ENCODE measurements at places on chromosomes 4 and X. TPM values are rescaled to one million over a fixed set of nuclear protein-coding genes. Genes with fewer than 3 reads are reported as not detected.

The USP17L21 gene
- not detected for total RNA-seq

The OSTC gene
- 15.5 TPM for total RNA-seq

The FABP2 gene
- total RNA-seq, result not detected

DNA sequence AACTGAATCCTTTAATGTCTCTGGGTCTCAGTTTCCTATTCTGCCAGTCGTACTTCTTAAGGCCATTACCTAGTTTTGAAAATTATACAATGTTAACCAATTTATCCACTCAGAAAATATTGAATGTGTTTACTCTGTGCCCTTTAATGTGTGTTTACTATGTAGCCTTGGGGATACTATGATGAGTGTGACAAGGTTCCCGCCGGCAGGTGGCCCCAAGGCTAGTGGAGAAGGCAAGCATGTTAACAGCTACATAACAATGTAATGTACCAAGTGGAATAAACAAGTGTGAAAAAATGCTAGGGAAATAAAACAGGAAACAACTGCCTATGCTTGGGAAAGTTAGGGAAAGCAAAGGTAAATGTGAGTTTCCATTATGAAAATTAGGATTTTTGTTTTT, 187.3 kb upstream of the MBNL3 start:
- DNase-seq, result no peak
- no peak overlapping the region for H3K27ac ChIP-seq
- no peak overlapping the region for H3K4me3 ChIP-seq
- no peaks in the 10 kb centered on the region for H3K36me3 ChIP-seq

- H3K27ac ChIP-seq, result no peak overlapping the region
- no peak for DNase-seq
- no peak overlapping the region for H3K4me3 ChIP-seq
- no peaks in the 10 kb centered on the region for H3K4me1 ChIP-seq
Observed at GRCh38 chrX:131979116-131979515, 44.0 kb upstream of the STK26 start.

GRCh38 chr4:57911203-57911602, 801.0 kb upstream of the IGFBP7 start:
- H3K4me1 ChIP-seq, result no peaks in the 10 kb centered on the region
- DNase-seq, result no peak
- no peak overlapping the region for H3K4me3 ChIP-seq

DNA sequence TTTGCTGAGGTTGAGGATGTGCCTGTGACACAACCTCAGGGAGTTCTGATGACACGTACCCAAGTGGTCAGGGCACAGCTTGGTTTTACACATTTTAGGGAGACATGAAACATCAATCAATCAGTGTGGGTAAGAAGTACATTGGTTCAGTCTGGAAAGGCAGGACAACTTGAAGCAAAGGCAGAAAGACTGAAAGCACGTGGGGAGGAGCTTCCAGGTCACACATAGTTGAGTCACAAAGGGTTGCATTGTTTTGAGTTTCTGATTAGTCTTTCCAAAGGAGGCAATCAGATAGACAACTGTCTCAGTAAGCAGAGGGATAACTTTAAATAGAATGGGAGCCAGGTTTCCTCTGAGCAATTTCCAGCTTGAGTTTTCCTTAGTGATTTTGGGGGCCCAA, 1910.0 kb upstream of the AGA start:
- no peak overlapping the region for H3K4me3 ChIP-seq
- no peak overlapping the region for H3K27ac ChIP-seq
- H3K36me3 ChIP-seq, result no peaks in the 10 kb centered on the region

GRCh38 chr4:112994732-112995464, 54.6 kb upstream of the ANK2 start:
- no peaks in the 10 kb centered on the region for H3K4me1 ChIP-seq
- H3K4me3 ChIP-seq, result no peak overlapping the region
- DNase-seq, result no peak
- H3K36me3 ChIP-seq, result no peaks in the 10 kb centered on the region

DNA sequence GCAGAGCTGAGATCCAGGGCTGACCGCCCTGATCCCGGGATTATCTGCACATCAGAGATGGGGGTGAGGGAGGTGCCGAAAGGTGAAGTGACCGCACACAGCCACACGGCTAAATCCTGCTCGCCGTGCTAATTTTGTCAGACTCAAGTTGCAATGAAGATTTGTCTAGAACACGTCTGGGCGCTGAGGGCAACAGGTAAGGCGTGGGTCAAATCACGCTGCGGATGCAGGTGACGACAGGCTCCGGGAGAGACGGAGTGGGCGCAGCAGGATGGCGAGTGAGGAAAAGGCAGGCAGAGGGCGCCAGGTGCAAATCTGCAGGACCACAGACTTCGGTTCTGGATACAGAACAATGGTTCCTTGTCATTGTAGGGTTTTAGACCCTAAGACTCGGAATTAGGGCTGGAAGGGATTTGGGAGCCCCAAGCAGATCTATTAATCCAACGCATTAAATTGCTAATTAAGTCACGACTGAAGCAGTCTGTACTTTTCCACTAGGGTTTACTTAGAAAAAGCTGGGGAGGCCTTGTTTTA, 1.9 kb upstream of the TBC1D14 start:
- no peaks in the 10 kb centered on the region for H3K27me3 ChIP-seq
- no peak overlapping the region for H3K4me3 ChIP-seq
- peaks cover 32% of the 10 kb centered on the region for H3K4me1 ChIP-seq
- H3K36me3 ChIP-seq, result no peaks in the 10 kb centered on the region

Data from gastrocnemius medialis (tissue), 4 donors.